Left kidney (tissue), 8 donors: ENCODE measurements at places on chromosomes 5 and 9. TPM values are rescaled to one million over a fixed set of nuclear protein-coding genes. Genes with fewer than 3 reads are reported as not detected.

The PCBD2 gene
- polyA plus RNA-seq, result 17.1 TPM

The MSX2 gene
- 1.0 TPM for polyA plus RNA-seq

The ADAMTS19 gene
- polyA plus RNA-seq, result 6.8 TPM

The EGFL7 gene
- 38.8 TPM for polyA plus RNA-seq

The SPINK6 gene
- polyA plus RNA-seq, result not detected

The FSTL4 gene
- 0.91 TPM for polyA plus RNA-seq

DNA sequence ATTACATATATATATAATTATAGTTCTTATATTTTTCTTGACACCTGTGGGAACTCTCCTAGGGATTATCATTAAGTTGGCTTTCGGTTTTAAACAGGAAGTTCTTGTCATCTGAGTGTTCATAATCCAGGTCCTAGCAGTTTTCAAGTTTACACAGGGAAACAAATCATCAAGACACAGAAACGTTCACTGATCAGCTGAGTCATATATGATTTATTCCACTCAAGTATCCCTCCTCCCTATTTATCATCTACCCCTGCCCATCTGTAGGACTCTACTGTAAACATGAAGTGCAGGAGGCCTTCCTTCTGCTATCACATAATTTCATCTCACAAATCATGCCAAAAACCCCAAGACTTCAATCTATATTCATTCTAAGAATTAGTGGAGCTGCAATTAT is 6.3 kb downstream of the SLC25A51 start:
- DNase-seq, result no peak

DNA sequence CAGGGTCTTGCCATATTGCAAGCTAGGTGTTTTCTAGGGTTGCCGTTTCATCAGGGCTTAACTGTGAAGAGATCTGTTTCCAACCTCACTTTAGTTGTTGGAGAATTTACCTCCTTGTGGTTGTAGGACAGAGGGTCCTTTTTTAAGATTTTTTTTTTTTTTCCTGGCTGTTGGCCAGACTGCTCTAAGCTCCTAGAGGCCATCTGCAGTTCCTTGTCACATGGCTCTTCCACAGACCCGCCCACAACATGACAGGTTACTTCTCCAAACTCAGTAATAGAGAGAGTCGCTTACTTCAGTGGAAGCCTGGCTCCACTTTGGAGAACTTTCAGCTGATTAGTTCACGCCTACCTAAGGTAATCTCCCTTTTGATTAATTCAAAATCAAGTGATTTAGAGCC is 543.7 kb downstream of the DMRTA1 start:
- DNase-seq, result no peak

- no peak for DNase-seq
These were observed 520.6 kb downstream of the CTNND2 start for GRCh38 chr5:11383506-11384095.

GRCh38 chr9:69173497-69173890 is 583 bp upstream of the TJP2 start:
- DNase-seq, result no peak

DNA sequence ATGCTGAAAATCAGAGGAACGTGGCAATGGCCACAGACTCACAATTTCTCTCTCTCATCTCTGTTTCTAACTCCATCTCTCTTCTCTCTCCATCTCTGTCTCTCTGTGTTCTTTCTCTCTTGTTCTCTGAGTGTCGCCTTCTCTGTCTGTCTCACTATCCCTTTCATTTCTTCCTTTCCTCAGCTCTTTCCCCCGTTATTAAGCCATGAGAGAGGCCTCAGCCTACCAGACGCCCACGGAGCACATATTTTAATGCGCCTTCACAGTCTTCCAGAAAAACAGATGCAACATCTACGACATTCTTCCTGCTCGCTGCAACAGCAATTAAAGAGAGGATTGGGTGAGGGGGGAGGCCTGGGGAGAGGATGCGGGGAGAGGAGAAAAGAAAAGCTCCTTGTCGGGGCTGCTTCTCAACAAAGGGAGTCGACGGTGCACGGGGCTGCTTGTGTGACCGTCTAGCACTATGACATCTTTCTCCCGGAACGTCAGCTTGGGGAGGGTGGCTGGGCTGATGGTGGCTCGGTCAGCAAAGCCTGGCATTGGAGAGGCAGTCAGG is 37.7 kb upstream of the NEURL1B start:
- DNase-seq, result peak; percentile 63

- DNase-seq, result no peak
These were observed 6.2 kb downstream of the NKX2-5 start for GRCh38 chr5:173228639-173229381.
